ENCODE measurements at places on chromosomes 4 and X.

GRCh38 chrX:97416461-97416860, 532.8 kb downstream of the RPA4 start:
- DNase-seq = no peak

DNA sequence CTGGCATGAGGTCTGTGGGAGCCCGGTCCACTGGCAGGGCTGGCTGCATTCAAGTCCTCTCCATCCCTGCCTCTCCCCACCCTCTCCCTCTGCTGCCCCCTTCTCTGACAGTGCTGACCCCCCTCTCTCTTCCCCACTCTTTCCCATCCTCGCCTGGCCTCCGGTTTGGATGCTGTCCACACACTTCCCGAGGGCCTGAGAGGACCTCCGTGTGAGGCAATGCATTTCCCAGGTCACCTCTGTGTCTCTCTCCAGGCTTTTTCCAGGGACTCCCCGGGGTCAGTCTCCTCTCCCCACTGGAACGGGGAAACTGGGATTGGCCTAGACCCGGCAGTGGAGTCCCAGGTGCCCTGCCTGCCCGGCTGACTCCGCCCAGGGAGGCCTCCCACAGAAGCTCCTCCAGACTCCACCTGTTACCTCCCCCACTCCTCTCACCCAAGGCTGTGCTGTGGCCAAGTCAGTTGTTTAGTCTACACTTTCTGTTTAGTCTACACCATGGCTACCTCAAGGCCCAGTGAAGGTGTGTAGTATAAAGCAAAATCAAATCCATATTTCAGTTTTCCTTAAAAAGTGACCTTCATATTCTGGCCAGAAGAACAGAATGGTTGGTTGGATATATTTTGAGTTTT, 146.8 kb downstream of the PTTG2 start:
- no peak for DNase-seq

- no peak for DNase-seq
Observed at GRCh38 chr4:33386764-33387163, 2666.6 kb downstream of the PCDH7 start.

DNA sequence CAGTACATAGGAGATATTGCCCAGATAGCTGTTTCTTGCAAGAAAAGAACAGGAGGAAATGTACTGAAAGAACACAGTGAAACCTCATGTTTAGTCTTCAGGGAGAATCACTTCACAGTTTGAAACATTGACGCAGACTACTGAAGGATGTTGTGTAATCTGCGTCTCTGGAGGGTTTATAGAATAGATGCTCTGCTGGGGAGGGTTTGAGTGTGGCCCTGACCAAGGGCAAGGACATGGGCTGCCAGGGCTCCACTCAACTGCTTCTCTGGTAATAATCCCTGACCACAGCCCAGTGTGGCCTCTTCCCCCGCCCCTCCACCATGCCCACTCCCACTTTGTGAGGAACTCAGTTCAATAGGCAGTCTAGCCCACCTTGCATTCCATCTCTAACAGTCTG, 15.8 kb upstream of the ACE2 start:
- DNase-seq = no peak

Data from stimulated activated CD8-positive, alpha-beta memory T cell treated with anti-CD3 and anti-CD28 coated beads, Interleukin-4, amount 100 ng/mL, for 24 hours (primary cell).